ENCODE measurements at places on chromosomes 3 and 15. TPM values are rescaled to one million over a fixed set of nuclear protein-coding genes. Genes with fewer than 3 reads are reported as not detected.
A peak's percentile ranks its signal among the peaks of the same experiment; 100 is the strongest.

SAMD7 gene
- not detected for total RNA-seq

CYP11A1 gene
- total RNA-seq: 0.66 TPM

IL20RB gene
- 0.22 TPM for total RNA-seq

AGBL1 gene
- total RNA-seq: not detected

PLCL2 gene
- not detected for total RNA-seq

- no peak overlapping the region for H3K4me3 ChIP-seq
- no peaks in the 10 kb centered on the region for H3K36me3 ChIP-seq
- H3K27ac ChIP-seq: no peak overlapping the region
Measured at GRCh38 chr3:186532598-186533072, 11.5 kb downstream of the CRYGS start.

DNA sequence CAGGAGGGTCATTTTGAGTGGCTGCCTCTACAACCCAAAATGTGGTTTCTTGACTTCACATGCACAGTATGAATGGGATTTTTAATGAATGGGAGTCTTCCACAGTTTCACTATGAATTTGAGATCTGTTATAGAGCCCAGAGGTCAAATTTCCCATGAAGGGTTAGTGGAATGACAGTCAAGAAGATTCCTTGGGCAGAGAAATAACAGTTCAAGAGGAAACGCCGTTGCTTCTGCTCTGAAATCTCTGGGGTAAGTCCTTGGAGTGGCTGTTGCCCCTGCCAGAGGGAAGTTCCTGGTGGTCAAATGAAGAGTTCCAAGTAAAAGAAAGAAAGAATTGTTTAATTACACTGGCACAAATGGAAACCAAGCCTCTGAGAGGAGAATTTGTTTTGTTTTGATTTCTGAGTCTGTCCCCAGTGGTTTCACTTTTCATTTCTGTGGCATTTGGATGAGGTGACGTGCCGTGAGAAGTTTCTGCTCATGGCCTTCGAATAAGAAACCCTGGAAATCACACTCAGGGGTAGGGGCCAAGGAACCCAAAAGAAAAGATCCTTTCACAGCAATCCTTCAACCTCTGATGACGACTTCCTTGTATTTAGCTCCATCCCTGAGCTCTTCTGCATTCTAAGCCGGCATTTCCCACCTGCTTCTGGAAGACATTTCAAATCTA, 77.5 kb upstream of the IL12A start:
- no peaks in the 10 kb centered on the region for H3K36me3 ChIP-seq
- no peaks in the 10 kb centered on the region for H3K27me3 ChIP-seq
- DNase-seq: no peak

DNA sequence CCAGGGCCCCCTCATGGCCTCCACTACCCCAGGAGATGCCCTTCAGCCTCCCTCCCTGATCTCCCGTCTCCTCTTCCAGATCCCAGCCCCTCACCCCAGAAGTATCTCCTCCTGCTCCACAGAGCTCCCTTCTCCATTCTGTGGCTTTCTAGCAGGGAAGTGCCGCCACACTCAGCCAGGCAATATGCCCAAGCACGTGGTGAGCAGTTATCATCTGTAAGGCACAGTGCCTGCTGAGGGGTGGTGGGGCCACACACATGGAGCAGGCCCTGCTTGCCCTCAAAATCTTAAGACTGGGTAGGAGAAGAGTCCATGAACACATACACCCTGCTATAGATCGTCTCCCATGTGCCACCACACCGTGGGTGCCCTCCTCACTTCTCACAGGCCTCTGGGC, 2.4 kb upstream of the PHGR1 start:
- H3K27ac ChIP-seq: no peak overlapping the region
- no peak for DNase-seq
- peaks cover 5% of the 10 kb centered on the region for H3K27me3 ChIP-seq
- peaks cover 80% of the 10 kb centered on the region for H3K4me1 ChIP-seq
- no peak overlapping the region for H3K4me3 ChIP-seq

DNA sequence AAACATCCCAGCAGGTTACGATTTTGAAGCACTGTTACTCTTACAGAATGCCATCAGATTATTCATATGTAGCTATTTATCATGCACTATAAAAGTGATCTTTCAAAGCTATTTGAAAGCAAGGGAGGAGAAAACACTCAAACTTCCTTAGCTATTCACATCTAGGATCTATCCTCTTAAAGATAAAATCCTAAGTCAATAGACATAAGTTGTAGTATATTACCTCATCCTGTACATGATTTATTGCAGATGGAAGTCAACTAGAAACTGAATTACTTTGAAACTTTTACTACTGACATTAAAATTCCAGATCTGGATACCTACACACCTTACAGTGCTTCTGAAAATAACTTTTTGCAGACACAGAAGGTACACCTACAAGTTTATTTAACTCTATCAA, 197.2 kb downstream of the MEIS2 start:
- no peaks in the 10 kb centered on the region for H3K36me3 ChIP-seq
- no peaks in the 10 kb centered on the region for H3K27me3 ChIP-seq
- no peak for DNase-seq
- H3K4me1 ChIP-seq: peaks cover 28% of the 10 kb centered on the region
- no peak overlapping the region for H3K4me3 ChIP-seq

DNA sequence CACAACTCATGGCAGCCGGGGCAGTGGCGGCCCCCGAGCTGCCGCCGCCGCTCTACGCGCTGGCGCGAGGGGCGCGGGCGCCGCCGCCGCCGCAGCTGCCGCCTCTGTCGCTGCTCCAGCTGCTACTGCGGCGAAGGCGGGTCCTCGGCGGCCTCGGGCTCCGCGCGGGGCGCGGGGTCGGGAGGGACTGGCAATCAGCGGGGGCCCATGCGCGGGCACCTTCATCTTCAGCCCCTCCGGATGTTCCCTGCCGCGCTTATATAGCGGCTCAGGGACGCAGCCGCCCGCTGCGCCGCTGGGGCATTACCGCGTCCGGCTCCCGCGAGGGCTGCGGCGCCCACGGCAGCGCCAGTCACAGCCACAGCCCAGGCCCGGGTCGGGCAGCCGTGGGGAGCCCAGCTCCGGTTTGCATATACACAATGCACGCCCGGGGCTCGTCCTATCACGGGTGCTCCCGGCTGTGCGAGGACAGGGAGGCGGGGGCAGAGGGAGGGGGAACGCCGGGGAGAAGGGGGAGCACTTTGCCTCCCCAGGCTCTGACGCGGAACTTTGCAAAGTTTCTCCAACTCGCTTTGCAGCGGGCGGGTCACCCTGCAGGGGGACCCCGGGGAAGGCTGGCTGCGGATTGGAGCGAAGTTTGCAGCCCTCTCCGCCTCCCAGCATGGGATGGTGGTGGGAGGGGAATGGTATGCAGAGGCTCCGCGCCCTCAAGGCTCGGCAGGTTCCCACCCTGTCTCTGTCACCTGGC, at the start of gene VGLL3:
Gene VGLL3, minus strand, starts transcription at position 416 of the 748 bp plus-strand sequence. Its CDS starts 406 bp downstream, at position 10.
- DNase-seq: no peak
- H3K27ac ChIP-seq: no peak within 1 kb of the TSS
- H3K4me3 ChIP-seq: peak within 1 kb of the TSS; percentile 38
- H3K27me3 ChIP-seq: peaks cover 1% of the 10 kb centered on the region
- no peaks in the 10 kb centered on the region for H3K36me3 ChIP-seq

DNA sequence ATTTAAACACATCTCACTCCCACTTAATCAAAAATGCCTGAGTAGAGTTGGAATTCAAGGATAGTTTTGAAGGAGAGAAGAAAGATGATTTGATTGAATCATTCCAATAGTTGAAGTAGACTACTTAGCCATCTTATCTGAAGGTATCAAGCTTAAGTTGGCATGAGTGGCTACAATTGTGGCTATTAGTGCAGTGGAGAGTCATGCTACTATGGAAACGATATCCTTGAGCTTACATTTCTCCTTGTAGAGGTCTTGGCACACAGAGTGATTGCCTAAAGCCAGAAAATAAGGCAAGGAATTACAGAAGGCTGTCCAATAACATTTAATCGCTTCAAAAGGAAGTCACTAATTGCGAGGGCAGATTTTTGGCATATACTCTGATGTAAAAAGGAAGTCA, 1022.7 kb downstream of the IGSF11 start:
- H3K4me3 ChIP-seq: no peak overlapping the region
- no peaks in the 10 kb centered on the region for H3K4me1 ChIP-seq
- DNase-seq: no peak
- no peak overlapping the region for H3K27ac ChIP-seq
- no peaks in the 10 kb centered on the region for H3K36me3 ChIP-seq

DNA sequence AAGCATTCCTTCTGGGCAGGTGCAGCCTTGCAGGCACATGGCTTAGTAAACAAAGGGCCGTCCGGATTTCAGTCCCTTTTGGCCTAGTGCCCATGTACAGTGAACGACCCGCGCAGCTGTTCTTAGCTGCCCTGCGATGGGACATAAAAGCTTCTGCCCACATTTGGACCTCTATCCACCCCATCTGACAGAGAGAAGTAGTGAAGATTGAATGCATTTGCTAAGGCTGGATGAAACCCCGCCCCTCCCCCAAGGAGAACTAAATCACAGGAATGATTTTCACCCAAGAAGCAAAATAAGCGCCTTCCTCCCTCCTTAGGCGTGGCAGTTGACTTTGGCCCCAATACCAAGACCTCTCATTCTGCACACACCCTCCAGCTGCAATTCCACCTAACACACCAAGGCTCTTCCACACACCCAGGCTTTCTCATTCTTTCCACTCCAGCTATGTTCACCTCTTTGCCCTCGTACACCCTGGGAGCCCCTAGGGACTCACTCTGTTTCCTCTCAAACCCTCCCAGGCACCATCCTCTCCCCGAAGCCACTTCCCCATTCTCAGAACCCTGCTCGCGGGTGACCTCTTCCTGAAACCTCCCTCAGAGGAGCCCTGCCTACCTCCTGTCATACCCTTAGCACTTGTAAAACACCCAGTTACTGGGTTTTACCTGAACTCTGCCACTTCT, 14.1 kb upstream of the HRH1 start:
- no peaks in the 10 kb centered on the region for H3K4me1 ChIP-seq
- no peak overlapping the region for H3K4me3 ChIP-seq
- peaks cover 15% of the 10 kb centered on the region for H3K27me3 ChIP-seq
- H3K36me3 ChIP-seq: no peaks in the 10 kb centered on the region
- no peak overlapping the region for H3K27ac ChIP-seq
- DNase-seq: no peak

DNA sequence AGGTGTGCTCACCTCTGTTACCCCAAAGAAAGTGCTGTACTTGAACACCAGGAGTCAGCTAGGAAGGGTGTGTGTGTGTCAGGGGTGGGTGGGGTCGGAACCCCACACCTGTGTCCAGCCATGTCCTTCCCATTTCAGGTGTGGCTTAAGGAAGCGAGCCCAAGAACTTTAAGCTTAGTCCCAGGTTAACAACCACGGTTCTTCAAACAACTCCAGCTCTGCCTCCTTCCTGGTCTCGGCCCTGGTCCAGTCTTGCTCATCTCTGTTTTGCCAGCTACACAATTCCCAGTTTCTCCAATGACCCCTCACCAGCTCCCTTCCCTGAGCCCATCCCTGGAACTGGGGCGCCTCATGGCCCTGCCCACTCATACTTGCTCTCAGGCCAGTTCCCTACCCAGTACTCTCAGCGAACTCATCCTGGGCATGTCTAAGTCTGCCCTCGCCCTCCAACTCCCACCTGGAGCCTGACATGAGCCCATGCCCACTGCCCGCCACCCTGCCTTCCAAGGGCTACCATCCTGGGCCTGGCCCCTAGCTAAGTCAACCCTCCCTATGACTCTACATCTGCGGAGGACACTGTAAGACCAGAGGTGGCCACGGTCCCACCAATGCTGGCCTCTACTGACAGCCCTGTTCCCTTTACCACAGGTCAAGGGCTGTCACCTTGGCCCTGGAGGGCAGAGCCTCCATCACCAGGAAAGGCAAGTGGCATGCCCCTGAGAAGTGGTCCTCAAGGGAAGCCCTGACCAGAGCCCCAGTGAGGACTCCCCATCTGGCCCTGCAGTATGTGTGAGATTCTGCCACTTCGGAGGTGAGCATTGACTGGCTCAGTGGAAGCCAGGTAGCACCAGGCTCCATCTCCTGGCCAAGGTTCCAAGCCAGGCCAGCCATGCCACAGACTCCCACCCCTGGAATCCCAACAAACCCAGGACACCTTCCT, 9.2 kb downstream of the POC1A start:
- no peaks in the 10 kb centered on the region for H3K4me1 ChIP-seq
- no peak overlapping the region for H3K27ac ChIP-seq
- H3K36me3 ChIP-seq: peaks cover 61% of the 10 kb centered on the region
- H3K27me3 ChIP-seq: no peaks in the 10 kb centered on the region

DNA sequence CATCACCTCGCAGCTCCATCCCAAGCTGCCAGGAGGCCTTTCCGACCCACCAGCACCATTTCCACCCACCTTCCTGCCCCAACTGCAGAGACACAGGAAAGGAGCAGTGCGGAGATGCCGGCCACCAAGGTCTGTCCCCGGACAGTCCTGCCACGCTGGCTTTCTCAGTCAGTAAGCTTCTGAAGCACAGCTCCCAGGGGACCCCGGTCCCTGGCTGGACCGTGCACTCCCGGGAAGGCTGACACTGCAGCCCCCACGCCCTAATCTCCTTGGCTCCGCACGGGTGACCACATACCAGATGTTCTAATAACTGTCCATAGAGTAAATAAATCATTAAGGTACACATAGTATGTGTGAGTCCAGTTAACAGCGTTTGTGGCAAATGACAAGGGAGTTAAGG, 73.5 kb downstream of the VGLL4 start:
- no peak overlapping the region for H3K27ac ChIP-seq
- peaks cover 78% of the 10 kb centered on the region for H3K36me3 ChIP-seq
- no peaks in the 10 kb centered on the region for H3K27me3 ChIP-seq
- H3K4me1 ChIP-seq: no peaks in the 10 kb centered on the region
- H3K4me3 ChIP-seq: no peak overlapping the region
- DNase-seq: no peak

DNA sequence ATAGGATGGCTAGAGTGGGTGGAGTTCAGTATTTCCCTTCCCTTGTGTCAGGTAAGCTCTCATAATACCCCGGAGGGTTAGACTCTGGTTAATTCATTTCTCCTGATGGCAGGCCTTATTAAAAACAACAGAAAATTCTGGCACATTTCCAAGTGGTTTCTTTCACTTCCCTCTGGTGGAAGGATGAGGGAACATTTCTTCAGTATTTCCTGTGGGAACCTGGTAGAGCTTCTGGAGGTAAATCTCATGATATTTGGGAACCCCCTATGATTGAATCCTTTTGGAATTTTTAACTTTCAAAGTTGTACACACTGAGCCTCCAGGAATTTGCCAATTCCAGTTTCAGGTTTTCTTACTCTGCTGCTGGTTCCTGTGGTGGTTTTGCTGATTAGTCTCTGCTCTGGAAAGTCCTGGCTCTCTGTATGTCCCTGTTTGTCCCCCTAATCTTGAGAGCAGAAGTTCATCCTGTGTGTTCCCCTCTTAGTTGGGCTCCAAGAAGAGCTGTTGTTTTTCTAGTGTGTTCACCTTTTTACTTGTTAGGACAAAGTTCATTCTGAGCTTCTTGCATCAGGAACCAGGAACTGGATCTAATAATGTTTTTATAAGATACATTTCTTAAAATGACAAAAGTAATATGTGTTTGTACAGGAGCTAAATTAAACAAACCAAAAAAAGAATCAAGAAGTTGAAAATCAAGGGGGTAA, 12.1 kb downstream of the CHRNA7 start:
- no peak overlapping the region for H3K27ac ChIP-seq
- H3K36me3 ChIP-seq: no peaks in the 10 kb centered on the region
- no peak for DNase-seq
- no peaks in the 10 kb centered on the region for H3K4me1 ChIP-seq

Data from HepG2 (cell line).